ENCODE measurements at places on chromosomes 6 and 20.

GRCh38 chr6:126633373-126633772 lies 293.5 kb downstream of the CENPW start:
- no peak for DNase-seq

DNA sequence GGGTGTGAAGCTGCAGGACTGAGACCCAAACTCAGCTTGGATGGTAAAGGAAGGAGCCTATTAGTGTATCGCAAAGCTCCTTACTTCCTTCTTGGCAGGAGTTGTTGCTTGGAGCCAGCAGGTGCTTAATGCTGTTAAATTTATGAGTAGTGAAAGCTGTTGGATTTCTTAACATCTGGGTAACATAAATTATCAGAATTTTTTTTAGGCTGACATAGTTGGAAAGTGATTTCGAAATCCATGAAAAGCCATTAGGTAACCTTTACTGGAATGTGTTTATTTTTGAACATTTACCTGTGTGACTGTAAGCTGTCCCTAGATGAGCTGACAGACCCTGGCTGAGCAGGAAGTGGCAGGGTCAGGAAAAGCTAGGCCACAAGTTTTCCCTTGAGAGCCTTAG lies 470.4 kb upstream of the SLC35B3 start:
- DNase-seq = no peak

- DNase-seq = no peak
Observed at GRCh38 chr6:37140145-37140544, 29.8 kb upstream of the PIM1 start.

DNA sequence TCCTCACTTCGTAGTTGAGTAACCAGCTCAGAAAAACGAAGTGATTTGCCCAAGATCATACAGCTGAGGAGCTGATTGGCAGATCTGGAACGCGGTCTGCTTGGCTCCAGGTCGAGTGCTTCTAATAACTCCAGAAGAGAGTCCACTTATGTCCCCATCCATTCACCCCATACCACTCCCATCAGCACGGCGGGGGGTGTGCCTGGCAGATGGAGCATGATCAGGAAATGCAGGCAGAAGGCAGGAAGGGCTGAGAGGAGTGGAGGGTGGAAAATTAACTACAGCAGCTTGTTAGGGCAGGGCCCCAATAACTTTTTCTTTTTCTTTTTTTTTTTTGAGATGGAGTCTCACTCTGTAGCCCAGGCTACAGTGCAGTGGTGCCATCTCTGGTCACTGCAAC lies 15.0 kb downstream of the FITM2 start:
- DNase-seq = no peak

DNA sequence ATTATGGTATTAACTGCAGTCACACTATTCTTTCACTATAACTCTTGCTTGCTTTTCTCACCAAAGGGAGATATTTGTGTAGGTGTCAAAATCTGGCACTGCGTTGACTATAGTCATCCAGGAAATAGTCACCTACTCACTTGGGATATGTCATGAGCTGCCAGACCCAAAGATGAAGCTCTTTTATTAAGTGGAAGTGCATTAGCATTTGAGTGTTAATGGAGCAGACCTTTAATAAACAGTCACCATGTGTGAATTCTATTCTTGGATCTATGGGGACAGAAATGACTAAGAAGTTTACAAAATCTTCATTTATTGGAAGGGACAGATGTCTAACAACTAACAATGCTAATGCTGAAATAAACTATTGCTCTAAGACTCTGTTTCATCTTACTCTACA lies 130.1 kb upstream of the NEDD9 start:
- DNase-seq = no peak

DNA sequence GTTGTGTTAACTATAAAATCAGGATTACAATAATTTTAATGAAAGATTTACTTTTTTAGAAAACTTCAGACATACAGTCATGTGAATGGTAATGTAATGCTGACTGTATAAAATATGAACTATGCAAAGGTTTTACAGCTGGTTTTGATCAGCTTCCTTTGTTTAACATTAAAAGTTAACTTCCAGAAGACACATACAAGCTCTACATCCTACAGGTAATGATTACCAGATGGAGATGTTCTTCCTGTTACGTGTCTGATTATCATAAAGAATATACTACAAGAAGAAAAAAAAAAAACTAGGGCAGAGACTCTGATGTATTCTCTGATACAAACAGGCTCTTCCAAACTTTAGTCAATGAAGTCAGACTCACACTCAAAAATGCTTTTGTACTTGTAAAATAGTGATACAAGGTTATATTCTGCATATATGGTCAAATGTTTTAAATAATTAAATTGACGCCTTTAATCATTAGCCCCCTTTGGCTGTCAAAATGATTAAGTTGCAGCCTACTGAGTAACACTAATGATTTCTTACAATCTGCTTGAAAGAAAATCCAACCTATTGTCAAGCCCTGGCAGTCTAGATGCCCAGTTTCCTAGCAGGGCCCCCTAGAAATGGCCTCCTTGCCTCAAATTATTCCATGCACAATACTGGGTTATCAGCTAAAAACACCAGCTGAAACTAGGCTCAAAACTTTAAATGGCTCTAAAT lies 251.8 kb upstream of the RUNX2 start:
- no peak for DNase-seq

DNA sequence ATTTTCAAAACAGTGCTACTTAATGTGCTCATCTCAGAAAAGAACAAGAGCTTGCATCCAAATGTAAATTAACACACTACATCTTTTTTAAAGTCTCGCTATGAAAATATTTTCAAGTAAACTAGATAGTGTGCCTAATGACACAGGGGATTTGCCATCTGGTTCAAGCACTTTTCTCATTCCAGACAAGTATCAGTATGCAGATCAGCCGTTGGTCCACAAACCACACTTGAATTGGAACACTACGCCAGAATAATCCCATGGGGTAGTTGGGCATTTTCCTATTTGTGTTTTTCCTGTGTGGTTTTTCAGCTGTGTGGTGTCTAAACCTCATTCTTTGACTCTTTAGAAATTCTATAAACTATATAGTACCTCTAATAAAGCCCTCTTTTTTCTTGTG lies 256.2 kb downstream of the EPHA7 start:
- DNase-seq = no peak

- DNase-seq = no peak
Observed at GRCh38 chr6:87171938-87172633, 16.7 kb downstream of the ZNF292 start.
